Thymus (tissue), 14 donors: ENCODE measurements at places on chromosomes 16 and 17. TPM values are rescaled to one million over a fixed set of nuclear protein-coding genes. Genes with fewer than 3 reads are reported as not detected.

The TBC1D3E gene
- not detected for polyA plus RNA-seq

The EPN3 gene
- 5.3 TPM for polyA plus RNA-seq

The TNFRSF13B gene
- polyA plus RNA-seq: 2.6 TPM

The MKS1 gene
- 12.5 TPM for polyA plus RNA-seq

The TGFB1I1 gene
- 9.2 TPM for polyA plus RNA-seq

The CD300H gene
- polyA plus RNA-seq: 2.8 TPM

The SLC5A11 gene
- 0.14 TPM for polyA plus RNA-seq

The CDH11 gene
- polyA plus RNA-seq: 3.7 TPM

The NUPR1 gene
- 294 TPM for polyA plus RNA-seq

The TPSB2 gene
- polyA plus RNA-seq: 15.5 TPM

The DGKE gene
- 15.8 TPM for polyA plus RNA-seq

The RBBP6 gene
- polyA plus RNA-seq: 72.8 TPM

The PRSS22 gene
- polyA plus RNA-seq: 4.1 TPM

The CCL5 gene
- 27.4 TPM for polyA plus RNA-seq

The FAM20A gene
- 35.3 TPM for polyA plus RNA-seq

The EPX gene
- 1.3 TPM for polyA plus RNA-seq

The MSLN gene
- 2.6 TPM for polyA plus RNA-seq

The ADAMTS18 gene
- polyA plus RNA-seq: 1.1 TPM

The KDM6B gene
- polyA plus RNA-seq: 16.3 TPM

The TVP23A gene
- polyA plus RNA-seq: 5.1 TPM

The CHP2 gene
- 2.9 TPM for polyA plus RNA-seq

The ITGAE gene
- 170 TPM for polyA plus RNA-seq

The CNGB1 gene
- 0.43 TPM for polyA plus RNA-seq

The GDE1 gene
- polyA plus RNA-seq: 26.0 TPM

The RDM1 gene
- polyA plus RNA-seq: 1.1 TPM

The CHST5 gene
- 0.11 TPM for polyA plus RNA-seq

The FBXL16 gene
- polyA plus RNA-seq: 9.6 TPM

The OTOA gene
- 1.3 TPM for polyA plus RNA-seq

The TBC1D3I gene
- 0.87 TPM for polyA plus RNA-seq

The MEAK7 gene
- polyA plus RNA-seq: 4.4 TPM

The HBA2 gene
- polyA plus RNA-seq: 19.8 TPM

The CCL17 gene
- polyA plus RNA-seq: 38.6 TPM

The HASPIN gene
- 2.3 TPM for polyA plus RNA-seq

The CDRT4 gene
- polyA plus RNA-seq: 25.4 TPM

The CCL16 gene
- polyA plus RNA-seq: 0.46 TPM

The HOXB9 gene
- polyA plus RNA-seq: 0.27 TPM

The CCDC154 gene
- 14.0 TPM for polyA plus RNA-seq

The CSH2 gene
- polyA plus RNA-seq: 11.2 TPM

The CCDC40 gene
- 1.5 TPM for polyA plus RNA-seq

The GAST gene
- 77.6 TPM for polyA plus RNA-seq

The LYRM9 gene
- 27.7 TPM for polyA plus RNA-seq

The ADGRG3 gene
- 0.94 TPM for polyA plus RNA-seq

The MYOCD gene
- polyA plus RNA-seq: 0.80 TPM

The HNF1B gene
- 0.30 TPM for polyA plus RNA-seq

The P2RX1 gene
- polyA plus RNA-seq: 6.0 TPM

The NOG gene
- polyA plus RNA-seq: 1.3 TPM

The SYNRG gene
- polyA plus RNA-seq: 17.8 TPM

The HOXB5 gene
- 0.16 TPM for polyA plus RNA-seq

The TBC1D3D gene
- 0.64 TPM for polyA plus RNA-seq

The STH gene
- not detected for polyA plus RNA-seq

The MTSS2 gene
- polyA plus RNA-seq: 36.4 TPM

The ABAT gene
- 8.6 TPM for polyA plus RNA-seq

The ARHGAP23 gene
- polyA plus RNA-seq: 6.4 TPM

The GFER gene
- 28.0 TPM for polyA plus RNA-seq

The FNDC8 gene
- polyA plus RNA-seq: 0.02 TPM
